ENCODE measurements at places on chromosomes 5 and 9.

DNA sequence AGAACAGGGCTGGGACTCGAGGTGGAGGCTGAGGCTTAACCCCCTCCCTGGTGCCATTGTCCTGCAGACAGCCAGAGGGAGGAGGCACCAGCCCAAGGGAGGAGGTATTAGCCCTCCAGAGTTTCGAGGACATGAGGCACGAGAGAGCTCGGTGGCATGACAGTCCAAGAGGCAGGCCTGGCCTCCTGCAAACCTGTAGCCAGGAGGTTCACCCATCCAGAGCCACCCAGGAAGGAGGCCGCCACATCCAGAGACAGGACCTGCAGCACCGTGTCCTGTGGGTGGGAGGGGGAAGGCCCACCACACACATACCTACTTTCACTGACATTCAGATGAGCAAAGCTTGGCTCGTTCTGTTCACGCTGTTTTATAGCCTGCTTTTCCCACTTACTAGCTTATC, 75.2 kb upstream of the ADAMTS2 start:
- DNase-seq, result no peak

DNA sequence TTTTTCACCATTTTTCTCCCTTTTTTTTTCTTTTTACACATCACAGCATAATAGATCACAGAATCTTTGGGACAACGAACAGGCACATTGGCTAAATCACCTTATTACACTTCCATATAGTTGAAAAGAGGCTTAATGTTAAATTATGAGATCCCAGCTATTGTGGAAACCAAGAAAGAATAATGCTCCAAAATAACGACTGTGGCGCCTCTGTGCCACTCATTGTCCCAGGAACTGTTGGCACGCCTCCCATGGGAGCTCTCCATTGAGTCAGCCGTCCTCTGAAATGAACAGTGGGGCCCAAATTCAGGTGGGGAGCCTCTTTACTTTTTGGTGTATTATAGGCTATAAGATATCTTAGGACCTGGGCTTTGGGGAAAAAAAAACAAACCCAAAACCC, 82.2 kb upstream of the NFIB start:
- DNase-seq, result no peak

DNA sequence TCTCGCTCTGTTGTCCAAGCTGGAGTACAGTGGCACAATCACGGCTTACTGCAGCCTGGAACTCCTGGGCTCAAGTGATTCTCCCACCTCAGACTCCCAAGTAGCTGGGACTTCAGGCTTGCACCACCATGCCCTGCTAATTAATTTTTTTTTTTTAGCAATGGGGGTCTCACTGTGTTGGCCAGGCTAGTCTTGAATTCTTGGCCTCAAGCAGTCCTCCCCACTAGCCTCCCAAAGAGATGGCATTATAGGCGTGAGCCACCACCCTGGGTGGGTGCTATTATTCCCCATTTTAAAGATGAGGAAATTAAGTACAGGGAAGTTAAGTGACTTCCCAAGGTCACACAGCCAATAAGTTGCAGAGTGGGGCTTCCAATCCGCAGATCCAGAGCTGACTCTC, 1.7 kb downstream of the NNT start:
- DNase-seq, result no peak

- no peak for DNase-seq
Observed at GRCh38 chr5:80408484-80409366, 861 bp downstream of the ZFYVE16 start.

DNA sequence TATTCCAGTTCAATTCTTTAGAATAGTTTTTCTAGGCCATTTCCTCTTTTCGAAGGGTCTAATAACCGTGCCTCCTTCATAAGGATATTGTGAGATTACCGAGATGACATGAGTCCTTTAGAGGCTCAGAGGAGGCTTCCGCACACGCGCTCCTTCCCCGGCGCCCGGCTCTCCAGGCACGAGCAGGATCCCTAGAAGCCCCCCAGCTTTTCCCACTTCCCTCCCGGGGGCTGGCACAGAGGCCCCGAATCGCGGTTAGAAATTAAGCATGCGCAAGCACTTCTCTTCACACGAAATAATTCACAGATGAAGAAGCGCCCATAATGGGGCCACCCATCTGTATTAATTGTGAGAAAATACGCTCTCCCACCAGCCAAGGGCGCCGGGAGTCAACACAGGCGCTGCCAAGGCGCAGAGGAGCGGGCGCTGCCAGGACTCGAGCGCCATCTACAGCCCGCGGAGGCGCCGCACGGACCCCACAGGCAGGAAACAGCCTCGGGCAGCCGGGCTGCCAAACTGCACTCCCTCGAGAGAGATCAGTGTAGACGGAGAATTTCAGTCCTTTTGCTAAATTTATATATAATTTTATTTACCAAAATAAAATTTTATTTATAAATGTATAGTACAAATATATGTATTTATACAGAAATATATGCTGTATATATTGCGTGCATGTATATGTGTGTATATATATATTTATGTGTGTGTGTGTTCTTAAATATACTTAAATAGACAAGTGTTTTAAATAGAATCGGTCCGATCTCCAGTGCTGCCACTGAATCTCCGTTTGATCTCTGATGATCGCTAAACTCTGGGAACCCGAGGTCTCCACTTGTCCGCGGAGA, 258.1 kb upstream of the NFIL3 start:
- DNase-seq, result no peak

DNA sequence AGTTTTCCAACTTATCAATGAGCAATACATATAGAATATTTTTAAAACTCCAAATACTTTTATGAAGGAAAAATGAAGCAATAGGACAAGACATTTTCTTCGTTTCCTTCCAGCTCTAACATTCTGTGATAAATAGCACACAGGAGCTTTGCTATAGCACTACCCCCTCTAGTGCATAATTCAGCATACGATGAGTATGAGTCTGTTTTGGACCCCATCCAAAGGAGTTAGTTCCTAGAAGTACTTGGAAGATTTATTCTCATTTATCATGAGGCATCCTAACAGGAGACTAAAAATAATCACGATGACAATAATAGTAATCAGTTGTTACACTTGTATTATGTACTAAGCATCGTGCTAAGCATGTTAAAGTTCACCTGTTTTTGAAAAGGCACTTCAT, 1061.3 kb upstream of the DMAC1 start:
- no peak for DNase-seq

- no peak for DNase-seq
Observed at GRCh38 chr5:96340357-96340756, 92.7 kb downstream of the PCSK1 start.

DNA sequence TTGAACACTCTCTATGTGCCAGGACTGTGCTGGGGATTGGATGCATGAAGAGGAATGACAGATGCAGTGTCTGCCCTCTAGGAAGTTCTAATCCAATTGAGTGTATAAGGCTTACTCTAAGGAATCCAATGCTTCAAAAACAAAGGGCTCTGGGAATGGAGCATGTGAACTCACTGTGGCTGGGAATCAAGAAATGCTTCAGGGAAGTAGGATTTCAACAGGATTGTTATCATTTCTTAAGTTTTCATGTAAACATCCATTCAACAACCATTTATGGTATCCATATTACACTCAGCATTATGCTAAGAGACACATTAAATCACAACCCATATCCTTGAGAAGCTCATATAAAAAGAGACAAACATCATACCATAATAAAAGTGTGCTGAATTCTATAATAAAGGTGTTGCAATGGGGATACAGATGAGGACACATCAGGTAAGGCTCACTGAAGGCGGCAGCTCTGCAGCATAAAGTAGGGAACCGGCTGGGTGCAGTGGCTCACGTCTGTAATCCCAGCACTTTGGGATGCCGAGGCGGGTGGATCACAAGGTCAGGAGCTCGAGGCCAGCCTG, 11.3 kb downstream of the SIL1 start:
- no peak for DNase-seq

GRCh38 chr5:165143741-165144140, 1638.3 kb downstream of the MAT2B start:
- no peak for DNase-seq

DNA sequence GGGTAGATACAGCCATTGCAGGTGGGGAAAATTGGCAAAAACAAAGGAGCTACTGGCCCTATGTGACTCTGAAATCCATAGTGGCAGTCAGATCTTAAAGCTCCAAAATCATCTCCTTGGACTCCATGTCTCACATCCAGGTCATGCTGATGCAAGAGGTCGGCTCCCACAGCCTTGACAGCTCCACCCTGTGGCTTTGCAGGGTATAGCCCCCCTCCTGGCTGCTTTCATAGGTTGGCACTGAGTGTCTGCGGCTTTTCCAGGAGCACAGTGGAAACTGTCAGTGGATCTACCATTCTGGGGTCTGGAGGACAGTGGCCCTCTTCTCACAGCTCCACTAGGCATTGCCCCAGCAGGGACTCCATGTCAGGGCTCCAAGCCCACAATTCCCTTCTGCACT, 1190.1 kb downstream of the CDH12 start:
- no peak for DNase-seq

DNA sequence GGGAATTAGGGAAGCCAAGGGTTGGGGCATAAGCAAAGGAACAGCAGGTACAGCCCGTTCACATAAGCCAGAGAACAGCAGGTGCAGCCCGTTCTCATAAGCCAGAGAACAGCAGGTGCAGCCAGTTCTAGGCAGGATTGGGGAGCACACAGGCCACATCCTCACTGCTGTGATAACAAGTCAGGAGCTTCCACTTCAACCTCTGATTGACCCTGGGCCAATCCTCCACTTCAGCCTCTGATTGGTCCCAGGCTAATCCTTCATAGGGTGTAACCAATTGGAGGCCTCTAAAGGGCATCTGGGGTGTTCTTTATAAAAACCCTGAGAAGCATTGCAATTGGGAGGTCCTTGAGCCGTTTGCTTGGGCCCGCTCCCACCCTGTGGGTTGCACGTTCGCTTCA, 27.5 kb downstream of the CEL start:
- no peak for DNase-seq

Data from retinal pigment epithelial cell (primary cell).